CD4-positive, alpha-beta T cell treated with Interleukin-15 for 4 hours (primary cell): ENCODE measurements at places on chromosomes 7 and 10.
A peak's percentile ranks its signal among the peaks of the same experiment; 100 is the strongest.

DNA sequence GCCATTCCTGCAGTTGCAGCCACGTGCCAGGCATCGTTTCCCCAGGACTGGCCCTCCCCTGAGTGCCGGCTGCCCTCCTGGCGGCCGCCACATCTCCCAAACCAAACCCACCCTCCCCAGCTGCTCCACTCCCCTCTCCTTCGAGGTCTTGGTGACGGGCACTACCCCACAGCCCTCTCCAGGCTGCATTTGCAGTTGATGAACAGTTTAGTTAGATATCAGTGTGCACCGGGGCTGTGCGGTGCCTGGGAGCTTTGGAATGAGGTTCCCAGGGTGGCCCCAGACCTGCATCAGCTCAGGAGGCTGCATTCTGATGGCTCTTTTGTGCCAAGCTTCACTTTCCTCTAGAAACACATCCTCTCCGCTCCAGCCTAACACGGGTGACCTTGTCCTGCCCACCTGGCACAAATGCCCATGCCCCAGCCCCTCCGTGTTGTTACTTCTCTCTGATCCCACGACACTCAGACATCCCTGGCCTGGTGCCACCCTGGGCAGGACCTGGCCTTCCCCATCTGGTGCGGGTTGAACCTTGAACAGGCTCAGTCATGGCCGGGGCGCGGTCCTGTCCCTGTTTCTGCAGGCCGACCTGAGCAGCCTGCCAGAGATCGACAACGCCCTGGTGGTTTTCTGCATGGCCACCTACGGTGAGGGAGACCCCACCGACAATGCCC lies 14.5 kb downstream of the TMEM120A start:
- no peak for DNase-seq

DNA sequence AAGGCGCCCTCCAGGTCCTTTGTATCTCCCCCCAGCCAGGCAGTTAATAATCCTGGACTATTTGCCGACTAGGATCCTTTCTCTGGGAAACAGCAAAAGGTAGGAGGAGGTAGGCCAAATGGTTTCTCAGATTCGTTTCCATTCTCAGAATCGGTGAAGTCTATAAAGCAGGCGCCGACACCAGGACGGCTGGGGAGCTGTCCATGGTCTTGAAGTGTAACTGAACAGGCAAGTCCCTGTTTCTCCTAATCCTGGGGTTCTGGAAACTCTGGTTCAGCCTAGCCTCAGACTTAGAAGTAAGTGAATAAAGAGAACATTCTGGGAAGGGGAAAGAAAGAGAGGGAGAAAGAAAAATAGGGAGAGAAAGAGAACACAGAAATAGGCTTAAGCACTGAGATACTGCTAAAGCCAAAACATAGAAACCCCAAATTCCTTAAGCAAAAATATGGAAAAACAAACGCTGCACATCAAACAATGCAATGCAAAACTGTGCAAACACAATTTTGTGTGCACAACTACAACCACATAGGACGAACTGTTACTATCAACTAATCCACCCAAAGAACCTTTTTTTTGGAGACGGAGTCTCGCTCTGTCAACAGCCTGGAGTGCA lies 11.1 kb upstream of the INA start:
- DNase-seq = peak; percentile 19

- no peak for DNase-seq
Observed at GRCh38 chr7:131482800-131483199, 73.6 kb downstream of the PODXL start.

GRCh38 chr10:99466632-99467223 lies 36.3 kb upstream of the GOT1 start:
- no peak for DNase-seq

- DNase-seq = no peak
Observed at GRCh38 chr10:30782537-30783461, 153.2 kb upstream of the LYZL2 start.

- DNase-seq = no peak
Observed at GRCh38 chr7:31814187-31814586, 127.2 kb downstream of the PPP1R17 start.

GRCh38 chr7:106779877-106780276 lies 85.2 kb upstream of the PIK3CG start:
- DNase-seq = no peak

DNA sequence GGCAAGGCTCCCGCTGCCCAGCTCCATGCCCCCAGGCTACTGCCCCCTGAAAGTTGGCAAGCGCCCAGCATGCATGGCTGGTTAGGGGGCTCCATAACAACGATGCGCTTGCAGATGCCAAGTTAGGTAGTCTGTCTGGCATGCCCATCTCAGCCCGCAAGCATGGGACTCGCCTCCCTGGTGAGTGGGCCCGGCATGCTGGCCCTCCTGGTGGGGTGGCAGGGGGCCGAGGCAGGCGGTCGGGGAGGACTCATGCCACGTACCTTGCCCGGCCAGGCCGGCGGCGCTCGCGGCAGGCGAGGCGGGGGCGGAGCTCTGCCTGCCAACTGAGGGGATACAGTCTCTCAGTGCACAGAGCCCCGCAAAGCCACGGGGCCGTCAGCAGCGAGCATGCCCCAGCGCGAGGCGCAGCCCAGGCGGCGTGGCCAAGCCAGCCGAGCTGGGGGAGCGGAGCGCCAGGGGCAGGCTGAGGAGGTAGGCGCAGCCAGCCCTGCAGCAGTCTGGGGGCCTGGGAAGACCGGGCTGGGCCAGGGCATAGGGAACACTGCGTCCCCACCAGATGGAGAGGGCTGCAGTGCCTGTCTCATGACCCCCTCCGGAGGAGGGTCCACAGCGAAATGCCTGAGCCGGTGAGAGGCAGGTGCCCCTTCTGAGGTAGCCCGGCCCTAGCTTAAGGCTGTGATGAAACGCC lies 28.0 kb upstream of the NDST2 start:
- no peak for DNase-seq

GRCh38 chr7:136655414-136655813 lies 213.0 kb upstream of the CHRM2 start:
- DNase-seq = no peak
